ENCODE measurements at places on chromosomes 16 and 17.

- DNase-seq = no peak
Observed at GRCh38 chr17:64218066-64218465, 45.0 kb downstream of the TEX2 start.

DNA sequence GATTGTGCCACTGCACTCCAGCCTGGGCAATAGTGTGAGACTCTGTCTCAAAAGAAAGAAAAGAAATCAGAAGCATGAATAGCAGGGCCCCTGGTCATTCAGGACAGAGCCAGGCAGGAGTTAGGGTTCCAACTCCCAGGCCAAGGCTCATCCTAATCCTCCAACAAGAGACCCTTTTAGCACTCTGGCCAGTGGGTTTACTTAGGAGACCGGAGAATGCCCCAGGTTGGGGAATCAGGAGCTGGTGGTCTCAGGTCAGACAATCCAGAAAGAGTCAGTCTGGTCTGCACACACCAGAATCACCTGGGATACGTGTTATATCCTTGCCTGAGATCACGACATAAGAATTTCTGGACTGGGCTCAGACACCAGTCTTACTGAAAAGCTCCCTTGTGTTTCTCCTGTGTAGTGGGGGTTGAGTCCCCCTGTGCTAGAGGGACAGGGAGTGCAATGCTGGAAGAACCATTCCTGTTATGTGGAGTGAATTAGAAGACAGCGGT lies 48.7 kb downstream of the CCDC42 start:
- no peak for DNase-seq

DNA sequence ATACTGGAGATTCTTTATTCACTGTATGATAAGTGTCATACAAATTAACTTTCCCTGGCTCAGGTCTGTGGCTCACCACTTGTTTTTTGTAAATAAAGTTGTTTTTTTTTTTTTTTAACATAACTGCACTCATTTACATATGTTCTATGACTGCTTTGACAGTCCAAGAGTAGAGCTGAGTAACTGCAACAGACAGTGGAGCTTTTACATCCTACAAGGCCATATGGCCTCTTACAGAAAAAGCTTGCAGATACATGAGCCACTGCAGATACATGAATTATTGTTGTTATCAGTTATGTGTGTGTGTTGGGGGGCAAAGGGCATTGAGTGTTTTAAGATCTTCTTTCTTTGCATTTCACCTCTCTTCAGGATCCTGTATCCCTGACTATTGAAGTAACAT lies 311.7 kb downstream of the BCAS3 start:
- no peak for DNase-seq

DNA sequence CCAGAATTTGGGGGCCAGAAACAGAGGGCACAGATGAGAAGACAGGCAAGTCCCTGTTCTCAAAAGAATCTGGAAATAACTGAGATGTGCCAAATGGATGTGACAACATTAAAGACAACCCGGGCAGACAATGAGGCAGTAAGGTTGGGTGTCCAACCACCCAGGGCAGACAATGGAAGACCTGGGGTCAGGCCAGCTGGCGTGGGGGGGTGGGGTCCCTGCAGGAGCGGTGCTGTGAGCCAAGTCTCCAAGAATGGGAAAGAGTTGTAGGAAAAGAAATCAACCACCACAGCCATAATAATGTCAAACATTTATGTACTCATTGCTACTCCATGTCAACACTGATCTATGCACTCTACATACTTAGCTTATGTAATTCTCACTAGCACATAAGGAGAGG lies 203.3 kb downstream of the C16orf78 start:
- no peak for DNase-seq

- no peak for DNase-seq
Observed at GRCh38 chr16:24409045-24409444, 130.3 kb upstream of the RBBP6 start.

DNA sequence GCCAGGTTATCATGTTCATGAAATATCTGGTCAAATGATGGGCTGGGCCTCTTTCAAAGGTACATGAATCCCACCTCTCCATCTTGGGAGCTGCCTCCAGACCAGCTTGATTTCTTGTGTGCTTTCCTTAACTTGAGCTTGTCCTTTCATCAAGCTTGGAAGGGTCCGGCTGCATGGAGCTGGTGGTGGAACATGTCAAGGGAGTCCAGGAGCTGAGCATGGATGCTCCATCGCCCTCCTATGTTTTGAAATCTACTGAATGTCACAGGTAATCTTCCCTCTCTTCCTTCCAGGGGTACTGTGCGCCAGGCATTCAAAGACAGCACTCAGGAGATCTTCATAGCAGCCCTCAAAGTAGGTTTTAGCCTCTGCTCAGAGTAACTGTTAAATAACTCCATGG lies 105.8 kb downstream of the N4BP1 start:
- DNase-seq = no peak

DNA sequence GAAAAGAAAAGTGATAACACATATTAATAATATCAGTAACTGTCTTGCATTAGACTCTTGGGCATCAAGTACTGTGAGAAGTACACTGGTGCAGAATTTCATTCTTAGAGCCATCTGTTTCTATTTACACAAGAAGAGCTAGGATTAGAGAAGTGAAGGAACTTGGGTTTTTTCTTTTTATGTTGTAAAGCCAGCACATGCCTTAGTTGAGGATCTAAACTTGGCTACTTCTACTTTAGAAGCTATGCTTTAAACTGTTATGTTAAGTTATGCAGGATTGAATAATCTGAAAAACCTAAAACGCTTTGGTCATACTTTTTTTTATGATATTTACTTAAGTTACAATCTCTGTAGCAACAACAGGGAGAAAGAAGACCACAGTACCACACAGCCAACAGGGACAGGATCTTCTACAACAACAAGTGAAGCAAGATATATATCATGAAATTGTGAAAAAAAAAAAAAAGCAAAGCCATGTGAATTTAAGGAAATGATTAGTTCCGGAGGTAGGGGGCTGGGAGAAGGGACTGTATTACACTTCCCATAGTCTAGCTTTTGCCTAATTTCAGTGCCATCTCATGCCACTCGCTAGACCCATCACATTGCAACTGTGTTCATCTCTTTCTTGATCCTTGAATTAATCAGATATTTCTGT lies 305.1 kb upstream of the GOT2 start:
- DNase-seq = no peak

DNA sequence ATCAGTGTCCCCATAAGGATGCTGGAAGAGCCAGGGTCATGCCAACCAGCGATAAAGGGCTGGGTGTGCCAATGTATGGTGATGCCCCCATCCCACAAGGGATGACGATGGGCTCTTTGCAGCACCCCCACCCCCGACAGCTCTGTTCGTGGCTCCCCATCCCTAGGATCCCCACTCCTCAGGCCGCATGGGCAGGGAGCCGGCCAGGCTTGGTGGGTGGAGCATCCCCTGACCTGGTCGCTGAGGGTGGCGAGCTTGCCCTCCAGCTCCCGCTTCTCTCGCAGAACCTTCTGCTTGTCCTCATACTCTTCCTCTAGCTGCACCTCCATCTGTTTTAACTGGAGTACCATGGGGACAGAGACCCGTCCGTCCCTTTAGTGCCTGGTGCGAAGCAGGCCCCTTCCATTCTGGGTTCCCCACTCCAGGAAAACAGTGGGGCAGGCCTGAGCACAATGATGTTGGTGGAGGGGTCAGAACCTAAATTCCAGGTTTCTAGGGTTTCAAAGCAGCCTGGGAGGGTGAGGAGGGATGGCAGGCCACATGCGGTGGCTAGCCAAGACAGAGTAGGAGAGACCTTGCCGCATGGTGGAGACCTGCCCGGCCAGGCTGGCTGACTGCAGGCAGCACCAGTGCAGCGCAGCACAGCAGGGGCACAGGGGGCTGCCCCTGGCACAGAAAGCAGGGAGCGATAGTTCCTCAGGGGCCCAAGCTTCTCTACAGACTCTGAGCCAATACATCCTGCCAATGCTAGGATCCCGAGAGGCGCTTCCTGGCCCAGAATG lies 50.3 kb downstream of the PIPOX start:
- DNase-seq = no peak

DNA sequence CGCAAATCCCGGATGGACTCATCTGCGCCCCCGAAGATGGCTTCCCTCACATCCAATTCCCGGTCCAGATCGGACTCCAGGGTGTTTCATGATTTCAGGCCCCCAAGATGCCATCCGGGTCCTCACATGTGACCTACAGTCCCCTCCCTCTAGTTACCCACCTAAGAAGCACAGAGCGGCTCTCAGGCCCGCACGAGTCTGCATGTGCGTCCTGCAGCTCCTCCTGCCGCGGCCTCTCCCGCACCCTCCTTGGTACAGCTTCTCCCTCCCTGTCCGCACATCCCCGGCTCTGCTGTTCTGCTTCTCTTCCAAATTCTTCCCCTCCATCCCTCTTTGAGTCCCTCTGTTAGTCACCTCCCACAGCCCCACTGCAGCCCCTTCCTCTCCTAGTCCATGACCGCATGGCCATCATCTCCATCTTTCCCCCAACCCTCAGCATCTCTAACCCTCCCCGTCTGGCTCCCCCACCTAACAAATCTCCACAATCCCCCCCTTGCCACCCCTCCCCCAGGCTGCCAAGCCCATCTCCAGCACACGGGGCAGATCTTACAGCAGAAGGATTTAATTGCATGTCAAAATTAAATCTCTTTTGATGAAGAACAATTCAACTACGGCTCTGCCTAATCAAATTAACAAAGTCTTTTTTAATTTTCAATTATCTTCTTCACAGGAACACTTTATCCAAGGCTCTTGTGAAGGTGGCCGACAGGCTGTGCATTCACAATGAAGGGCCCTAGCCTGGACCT lies 231.0 kb downstream of the RBFOX3 start:
- DNase-seq = no peak

DNA sequence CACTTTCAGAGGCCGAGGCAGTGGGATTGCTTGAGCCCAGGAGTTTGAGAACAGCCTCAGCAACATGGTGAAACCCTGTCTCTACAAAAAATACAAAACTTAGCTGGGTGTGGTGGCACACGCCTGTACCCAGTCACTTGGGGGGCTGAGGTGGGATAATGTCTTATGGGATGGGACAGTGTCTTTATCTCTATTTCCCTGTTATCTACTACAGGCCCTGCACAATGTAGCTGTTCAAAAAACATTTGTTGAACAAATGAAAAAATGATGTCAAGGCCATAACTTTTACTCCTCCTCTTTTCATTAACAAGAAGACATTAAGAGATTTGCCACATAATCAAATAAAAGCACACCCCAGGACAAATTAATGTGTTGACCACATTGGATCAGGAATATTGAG lies 13.8 kb downstream of the TUBG1 start:
- no peak for DNase-seq

DNA sequence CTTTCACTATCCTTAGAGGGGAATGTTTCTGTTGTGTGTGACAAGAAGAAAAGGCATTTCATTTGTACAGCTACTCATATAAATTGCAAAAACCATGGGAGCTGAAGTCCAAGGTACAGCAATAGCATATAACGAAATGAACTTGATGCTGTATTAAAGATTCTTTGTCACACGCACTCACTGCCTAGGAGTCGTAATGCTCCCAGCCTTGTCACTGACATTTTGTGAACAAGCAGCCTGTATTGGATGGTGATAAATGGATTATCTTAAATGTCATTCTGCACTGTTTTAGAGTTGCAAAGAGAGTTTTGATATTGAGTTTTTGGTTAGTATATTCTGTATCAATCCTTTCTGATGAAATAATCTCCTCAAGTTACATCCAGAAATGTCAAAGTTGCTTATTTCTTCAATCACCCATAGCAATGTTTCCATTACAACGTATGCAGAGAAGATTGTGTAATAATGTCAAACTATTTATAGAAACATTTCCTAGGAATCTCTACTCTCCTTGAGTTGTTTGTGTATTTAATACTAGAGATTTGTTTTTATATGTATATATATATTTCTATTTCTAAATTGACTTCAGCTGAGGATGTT lies 270.6 kb downstream of the FTO start:
- no peak for DNase-seq

DNA sequence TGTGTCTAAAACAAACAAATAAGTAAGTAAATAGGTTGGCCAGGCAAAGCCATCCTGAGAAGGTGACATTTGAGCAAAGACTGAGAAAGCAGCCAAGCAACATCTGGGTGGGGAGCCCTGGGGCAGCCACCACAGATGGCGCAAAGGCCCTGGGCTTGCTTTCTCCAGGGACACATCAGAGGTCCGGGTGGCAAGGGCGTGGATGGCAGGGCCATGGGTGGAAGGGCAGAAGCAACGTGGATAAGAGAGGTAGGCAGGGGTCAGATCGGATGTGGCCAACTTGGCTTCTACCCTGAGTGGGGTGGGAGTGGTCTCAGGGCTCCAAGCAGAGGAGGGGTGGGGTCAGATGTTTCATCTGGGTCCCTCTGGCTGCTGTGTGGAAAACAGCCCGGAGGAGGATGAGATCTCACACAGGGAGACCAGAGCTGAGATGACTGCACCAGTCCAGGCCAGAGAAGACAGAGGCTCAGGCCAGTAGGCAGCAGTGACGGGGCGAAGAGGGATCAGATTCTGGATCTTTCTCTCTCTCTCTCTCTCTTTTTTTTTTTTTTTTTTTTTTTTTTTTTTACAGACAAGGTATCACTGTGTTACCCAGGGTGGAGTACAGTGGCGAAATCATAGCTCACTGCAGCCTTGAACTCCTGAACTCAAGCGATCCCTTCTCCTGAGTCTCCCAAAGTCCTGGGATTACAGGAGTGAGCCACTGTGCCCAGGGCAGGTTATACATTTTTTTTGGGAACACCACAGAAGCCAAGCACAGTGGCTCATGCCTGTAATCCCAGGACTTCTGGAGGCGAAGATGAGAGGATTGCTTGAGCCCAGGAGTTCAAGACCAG lies 6.1 kb upstream of the SPN start:
- DNase-seq = no peak

DNA sequence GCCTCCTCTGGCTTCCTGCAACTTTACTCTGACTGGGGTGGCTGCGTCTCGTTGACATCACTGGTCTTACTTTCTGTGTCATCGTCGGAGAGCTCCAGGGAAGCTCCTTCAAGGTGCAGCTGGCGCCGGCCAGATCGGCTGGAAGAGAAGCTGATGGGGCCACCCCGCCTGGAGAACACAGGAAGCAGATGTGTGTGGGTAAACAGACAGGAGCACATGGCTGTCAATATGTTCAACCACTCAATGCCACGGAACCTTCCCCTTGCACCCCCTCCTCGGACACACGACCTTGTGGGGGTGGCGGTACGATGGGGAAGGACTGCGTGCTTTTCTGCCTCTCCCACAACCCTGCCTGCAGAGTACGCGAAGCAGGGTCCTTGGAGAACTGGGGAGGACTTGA lies 40.1 kb downstream of the NDEL1 start:
- no peak for DNase-seq

GRCh38 chr17:59154292-59154720 lies 680 bp downstream of the SKA2 start:
- no peak for DNase-seq

DNA sequence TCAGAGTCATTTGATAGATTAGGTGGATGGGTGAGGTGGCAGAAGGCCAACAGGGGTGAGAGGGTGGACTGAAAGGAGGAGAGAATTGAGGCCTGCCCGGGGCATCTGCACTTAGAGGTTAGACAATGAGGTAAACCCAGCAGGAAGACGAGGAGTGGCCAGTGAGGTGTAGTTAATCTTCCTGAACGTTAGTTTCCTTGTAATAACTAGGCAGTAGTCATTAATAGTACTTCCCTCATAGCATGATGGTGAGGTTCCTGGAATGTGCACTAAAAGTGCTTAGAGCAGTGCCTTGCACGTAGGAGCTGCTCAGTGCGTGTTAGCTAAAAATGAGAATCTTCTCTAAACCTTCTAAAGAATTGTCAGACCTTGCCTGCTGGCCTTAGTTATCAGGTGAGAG lies 13.5 kb upstream of the KSR1 start:
- no peak for DNase-seq

- DNase-seq = no peak
Observed at GRCh38 chr16:56610609-56611111, 2.3 kb downstream of the MT2A start.

GRCh38 chr17:8447799-8448198 lies 12.1 kb downstream of the NDEL1 start:
- DNase-seq = no peak
